ENCODE measurements at places on chromosomes 1 and 21. TPM values are rescaled to one million over a fixed set of nuclear protein-coding genes. Genes with fewer than 3 reads are reported as not detected.

The VAV3 gene
- polyA plus RNA-seq = 3.3 TPM

The USH2A gene
- 0.05 TPM for polyA plus RNA-seq

The TMPRSS15 gene
- 1.4 TPM for polyA plus RNA-seq

The PEAR1 gene
- 21.1 TPM for polyA plus RNA-seq

The SIM2 gene
- 2.9 TPM for polyA plus RNA-seq

The PMF1 gene
- 49.2 TPM for polyA plus RNA-seq

The FMO5 gene
- 2.7 TPM for polyA plus RNA-seq

All from forelimb muscle (tissue), 1 donor.